ENCODE measurements at places on chromosomes 5 and 9. TPM values are rescaled to one million over a fixed set of nuclear protein-coding genes. Genes with fewer than 3 reads are reported as not detected.

- no peak overlapping the region for H3K27ac ChIP-seq
- no peak overlapping the region for H3K4me3 ChIP-seq
- no peak for DNase-seq
- H3K36me3 ChIP-seq = no peaks in the 10 kb centered on the region
- no peaks in the 10 kb centered on the region for H3K27me3 ChIP-seq
Measured at GRCh38 chr9:91693226-91693625, 256.8 kb downstream of the ROR2 start.

GRCh38 chr5:8396756-8397155 lies 527.8 kb downstream of the MTRR start:
- no peaks in the 10 kb centered on the region for H3K36me3 ChIP-seq
- no peaks in the 10 kb centered on the region for H3K27me3 ChIP-seq
- DNase-seq = peak; percentile 49
- H3K27ac ChIP-seq = peak overlapping the region; percentile 39
- H3K4me3 ChIP-seq = no peak overlapping the region
- H3K4me1 ChIP-seq = peaks cover 15% of the 10 kb centered on the region

- H3K4me3 ChIP-seq = no peak overlapping the region
- no peak for DNase-seq
- H3K27ac ChIP-seq = no peak overlapping the region
- H3K4me1 ChIP-seq = no peaks in the 10 kb centered on the region
- no peaks in the 10 kb centered on the region for H3K36me3 ChIP-seq
- no peaks in the 10 kb centered on the region for H3K27me3 ChIP-seq
Measured at GRCh38 chr5:59732806-59733205, 160.7 kb downstream of the PDE4D start.

SMIM32 gene
- not detected for total RNA-seq

GRHPR gene
- total RNA-seq = 75.3 TPM

PCDHB4 gene
- 0.07 TPM for total RNA-seq

LHX3 gene
- not detected for total RNA-seq

INSL4 gene
- total RNA-seq = not detected

ADAMTS13 gene
- 0.86 TPM for total RNA-seq

CYLC2 gene
- total RNA-seq = not detected

NCS1 gene
- 14.0 TPM for total RNA-seq
